Left lung (tissue), 14 donors: ENCODE measurements at places on chromosomes 5 and 9. TPM values are rescaled to one million over a fixed set of nuclear protein-coding genes. Genes with fewer than 3 reads are reported as not detected.

- DNase-seq, result no peak
Observed at GRCh38 chr9:68648971-68649370, 56.1 kb upstream of the PIP5K1B start.

- DNase-seq, result no peak
Observed at GRCh38 chr5:19910136-19910535, 77.9 kb downstream of the CDH18 start.

- no peak for DNase-seq
Observed at GRCh38 chr5:59847586-59847985, 45.9 kb downstream of the PDE4D start.

DNA sequence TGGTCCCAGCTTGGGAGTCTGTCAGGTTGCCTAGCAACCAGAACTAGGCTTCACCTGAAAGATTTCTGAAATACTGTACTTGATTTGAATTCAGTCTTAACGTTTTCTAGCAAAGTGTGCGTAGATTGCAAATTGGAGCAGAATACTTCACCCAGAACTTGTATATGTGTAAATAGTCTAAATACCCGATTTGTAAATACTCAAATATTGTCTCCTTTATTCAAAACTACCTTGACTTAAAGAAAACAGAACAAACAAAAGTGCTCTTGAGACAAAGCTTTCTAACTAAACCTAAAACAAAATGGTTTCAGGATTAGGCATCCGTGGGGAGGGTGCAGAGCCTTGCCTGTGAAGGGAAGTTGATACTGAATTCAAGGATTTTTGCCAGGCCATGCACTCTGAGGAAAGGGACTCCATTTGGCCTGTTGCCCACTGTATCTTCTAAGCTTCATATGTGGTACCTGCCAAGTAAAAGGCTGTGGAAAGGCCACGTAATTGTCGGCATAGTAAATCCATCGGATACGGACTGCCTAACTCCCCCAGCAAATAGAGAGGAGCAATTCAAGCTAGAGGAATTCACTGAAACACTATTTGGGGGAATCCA is 744 bp upstream of the HMGCS1 start:
- peak; percentile 26 for DNase-seq

GRCh38 chr5:79666758-79667157 is 22.9 kb upstream of the CMYA5 start:
- DNase-seq, result no peak

DNA sequence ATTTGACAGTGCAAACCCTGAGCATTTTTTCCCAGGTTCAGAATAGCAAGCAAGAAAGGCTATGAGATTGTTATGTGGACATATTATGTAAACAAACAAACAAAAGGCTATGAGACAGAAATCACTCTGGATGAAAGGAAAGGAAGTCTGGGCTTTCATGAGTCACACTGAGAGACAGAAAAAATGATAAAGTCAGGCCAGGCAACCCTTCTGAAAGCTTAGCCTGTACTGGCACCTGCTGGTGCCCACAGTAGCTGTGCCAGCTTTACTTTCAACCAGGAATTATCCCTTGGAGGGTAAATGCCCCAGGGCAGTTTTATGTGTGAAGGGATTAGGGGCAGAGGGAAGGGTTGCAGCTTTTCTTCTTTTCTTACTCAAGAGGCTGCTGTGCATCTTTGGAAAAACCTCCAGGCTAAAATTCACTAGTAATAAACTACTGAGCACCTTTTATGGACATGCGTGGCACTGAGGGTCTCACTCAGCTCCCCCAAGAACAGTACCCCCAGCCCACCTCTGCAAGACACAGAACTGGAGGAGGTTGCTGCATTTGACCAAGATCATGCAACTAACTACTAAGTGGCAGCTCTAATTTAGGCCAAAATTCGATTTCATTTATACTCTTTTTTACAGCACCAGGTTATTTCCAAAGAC is 41.7 kb downstream of the ACTL7B start:
- DNase-seq, result peak; percentile 16

The TRIP13 gene
- 17.4 TPM for polyA plus RNA-seq

The ANKRD18B gene
- polyA plus RNA-seq, result 0.92 TPM
